Activated CD4-positive, CD25-positive, alpha-beta regulatory T cell treated with anti-CD3 and anti-CD28 coated beads, Interleukin-2, amount 50 U/mL, for 72 hours (primary cell): ENCODE measurements at places on chromosomes 7 and 10.

GRCh38 chr10:131063311-131063710 lies 248.2 kb downstream of the TCERG1L start:
- no peak for DNase-seq

GRCh38 chr10:480498-480927 lies 209.0 kb downstream of the DIP2C start:
- peak; percentile 4 for DNase-seq

DNA sequence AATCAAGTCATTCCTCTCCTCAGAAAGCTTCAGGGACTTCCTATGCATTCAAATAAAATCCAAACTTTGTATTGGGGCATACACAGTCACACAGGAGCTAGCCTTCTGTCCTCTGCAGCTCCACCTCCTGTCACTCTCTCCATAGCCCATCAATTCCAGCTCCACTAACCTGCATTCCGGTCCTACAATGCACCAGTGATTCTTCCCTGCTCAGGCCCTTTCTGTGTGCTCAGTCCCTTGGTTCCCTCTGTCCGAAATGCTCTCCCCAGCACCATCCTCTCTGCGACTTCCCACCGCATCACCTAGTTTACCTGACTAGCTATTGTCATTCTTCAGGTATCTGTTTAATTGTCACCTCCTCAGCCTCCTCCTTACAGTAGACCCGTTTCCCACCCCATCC lies 26.4 kb upstream of the YAE1 start:
- DNase-seq = no peak

- no peak for DNase-seq
Observed at GRCh38 chr10:76318211-76318610, 886.8 kb downstream of the LRMDA start.

- DNase-seq = no peak
Observed at GRCh38 chr10:132219486-132219885, 32.7 kb downstream of the DPYSL4 start.
